ENCODE measurements at places on chromosomes 2 and 18. TPM values are rescaled to one million over a fixed set of nuclear protein-coding genes. Genes with fewer than 3 reads are reported as not detected.

- no peak for DNase-seq
These were observed 638.8 kb upstream of the VRK2 start for GRCh38 chr2:57407772-57408201.

DNA sequence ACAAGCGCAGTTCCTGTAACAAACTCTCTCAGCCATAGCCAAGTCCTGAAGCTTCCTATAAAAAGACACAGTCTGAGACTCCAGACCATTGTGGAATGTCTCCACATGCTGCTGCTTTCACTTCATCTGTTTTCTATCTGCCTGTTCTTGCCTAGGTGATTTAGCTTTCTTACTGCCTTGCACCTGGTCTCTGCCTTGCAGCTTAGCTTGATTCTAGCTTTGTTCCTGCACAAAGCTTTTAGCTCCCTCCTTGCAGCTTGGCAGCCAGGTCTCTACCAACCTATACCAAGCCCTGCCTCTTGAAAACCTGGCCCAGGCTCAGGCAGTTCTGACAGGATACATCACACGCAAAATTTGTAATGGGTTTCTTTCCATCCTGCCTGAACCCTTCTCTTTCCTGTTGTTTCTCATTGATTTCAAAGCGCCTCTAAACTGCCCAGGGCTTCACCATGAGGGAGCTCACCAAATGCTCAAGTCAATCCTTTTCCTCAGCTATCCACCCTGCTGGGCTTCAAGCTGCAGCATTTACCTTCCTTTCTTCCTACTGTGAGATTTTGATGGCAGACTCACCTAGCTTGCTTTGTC lies 941.3 kb upstream of the NXPH2 start:
- no peak for DNase-seq

GRCh38 chr2:157326698-157327097 lies 1.1 kb upstream of the ERMN start:
- DNase-seq, result no peak

Gene POMC
- total RNA-seq, result 0.77 TPM

GRCh38 chr18:48894799-48895346 lies 55.9 kb downstream of the SMAD7 start:
- no peak for DNase-seq

DNA sequence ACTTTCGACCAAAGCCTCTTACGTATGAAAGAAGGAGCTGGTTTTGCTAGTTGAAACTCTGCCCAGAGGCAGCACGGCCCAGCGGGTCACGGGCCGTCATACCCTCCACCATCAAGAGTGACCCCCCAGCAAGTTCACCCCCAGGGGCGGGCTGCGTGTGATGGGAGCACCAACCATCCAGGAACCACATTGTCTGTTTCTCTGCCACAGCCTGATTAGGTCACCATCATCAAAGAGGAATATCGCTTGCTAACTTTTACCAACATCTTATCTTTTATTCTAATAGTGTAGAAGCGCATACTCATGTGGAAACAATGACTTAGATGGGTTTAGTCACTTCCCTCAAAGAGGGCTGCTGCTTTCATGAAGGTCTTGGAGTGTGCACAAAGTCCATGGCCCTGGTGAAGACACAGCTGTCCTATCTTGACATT lies 116.6 kb upstream of the SMIM21 start:
- no peak for DNase-seq

GRCh38 chr18:26207937-26208336 lies 18.3 kb upstream of the TAF4B start:
- DNase-seq, result no peak

Measured in heart left ventricle (tissue), 16 donors.